Neural cell (in vitro differentiated cells): ENCODE measurements at places on chromosomes 7 and 10. TPM values are rescaled to one million over a fixed set of nuclear protein-coding genes. Genes with fewer than 3 reads are reported as not detected.

ANK3 gene
- 93.0 and 114 TPM in 2 replicates for polyA plus RNA-seq

SLC26A3 gene
- not detected in 2 replicates for polyA plus RNA-seq

AFAP1L2 gene
- 0.88 and 1.2 TPM in 2 replicates for polyA plus RNA-seq

STRIP2 gene
- 7.4 and 8.0 TPM in 2 replicates for polyA plus RNA-seq

PLAU gene
- polyA plus RNA-seq = 1.1 and 1.5 TPM in 2 replicates

CHST15 gene
- polyA plus RNA-seq = 0.78 and 0.79 TPM in 2 replicates

MOGAT3 gene
- not detected in 2 replicates for polyA plus RNA-seq

FHIP2A gene
- 28.0 and 30.7 TPM in 2 replicates for polyA plus RNA-seq

PRKCQ gene
- 0.26 and 0.61 TPM in 2 replicates for polyA plus RNA-seq

EPO gene
- polyA plus RNA-seq = not detected in 2 replicates

ITIH2 gene
- not detected in 2 replicates for polyA plus RNA-seq

OR6V1 gene
- not detected in 2 replicates for polyA plus RNA-seq

PNLIPRP2 gene
- polyA plus RNA-seq = not detected in 2 replicates

SYPL1 gene
- 17.4 and 22.8 TPM in 2 replicates for polyA plus RNA-seq
